ENCODE measurements at places on chromosomes 12 and 14.

GRCh38 chr12:103640831-103641230 lies 53.8 kb downstream of the STAB2 start:
- DNase-seq, result no peak

DNA sequence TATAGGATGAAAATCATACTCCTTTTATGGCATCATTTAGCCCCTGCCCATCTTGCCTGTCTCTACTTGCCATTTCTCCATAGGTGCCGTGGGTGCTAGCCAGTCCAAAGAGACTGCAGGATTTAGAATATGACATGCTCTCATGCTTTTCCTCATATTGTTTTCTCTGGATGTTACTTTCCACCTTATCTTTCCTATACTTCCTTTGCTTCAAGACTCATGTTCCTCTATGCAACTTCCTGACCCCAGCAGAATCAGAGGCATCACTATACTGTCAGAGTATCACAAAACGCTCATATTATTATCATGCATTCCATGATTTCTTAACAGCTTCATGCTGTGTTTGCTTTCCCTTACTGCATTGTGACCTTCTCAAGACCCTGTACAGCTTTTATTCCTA lies 220.8 kb upstream of the ABCD2 start:
- DNase-seq, result no peak

DNA sequence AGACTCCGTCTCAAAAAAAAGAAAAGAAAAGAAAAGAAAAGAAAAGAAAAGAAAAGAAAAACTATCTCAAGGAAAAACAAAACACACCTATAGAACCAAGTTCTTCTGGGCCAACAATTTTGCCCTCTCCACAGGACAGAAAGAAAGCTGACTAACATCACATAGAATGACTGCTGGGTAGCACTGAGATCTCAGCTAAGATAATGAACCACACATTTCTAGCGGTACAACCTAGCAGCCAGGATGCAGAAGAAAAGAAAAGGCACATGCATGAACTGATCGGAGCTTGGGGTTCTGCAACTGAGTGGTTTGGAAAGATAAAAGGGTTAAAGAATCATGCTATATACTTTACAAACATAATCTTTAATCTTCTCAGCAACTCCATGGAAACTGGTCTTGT lies 19.5 kb downstream of the TMED10 start:
- no peak for DNase-seq

GRCh38 chr14:63361790-63362189 lies 43.1 kb upstream of the GPHB5 start:
- no peak for DNase-seq

Measured in T-helper 22 cell (primary cell).